Ascending aorta (tissue), 2 donors: ENCODE measurements at places on chromosomes 13 and 19. TPM values are rescaled to one million over a fixed set of nuclear protein-coding genes. Genes with fewer than 3 reads are reported as not detected.

DNA sequence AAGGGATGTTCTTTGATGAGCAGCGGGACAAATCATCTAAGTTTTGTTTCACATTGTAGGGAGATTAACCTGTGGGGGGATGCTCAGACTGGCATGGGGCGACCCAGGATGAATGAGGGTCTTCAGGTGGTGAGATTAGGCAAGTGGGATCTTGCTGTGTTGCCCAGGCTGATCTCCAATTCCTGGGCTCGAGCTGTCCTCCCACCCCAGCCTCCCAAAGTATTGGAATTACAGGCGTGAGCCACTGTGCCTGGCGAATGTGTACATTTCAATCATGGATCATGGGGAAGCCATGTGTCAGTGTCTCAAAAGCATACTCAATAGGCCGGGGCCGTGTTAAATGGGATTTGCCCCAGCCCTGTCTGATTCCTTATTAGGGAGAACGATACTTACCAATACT lies 8.1 kb downstream of the SLC25A42 start:
- no peak overlapping the region for H3K27ac ChIP-seq
- no peak overlapping the region for H3K4me3 ChIP-seq
- DNase-seq: no peak
- H3K4me1 ChIP-seq: no peaks in the 10 kb centered on the region
- H3K36me3 ChIP-seq: no peaks in the 10 kb centered on the region

GRCh38 chr19:46049597-46049996 lies 8.8 kb upstream of the IGFL4 start:
- H3K36me3 ChIP-seq: no peaks in the 10 kb centered on the region
- no peak overlapping the region for H3K4me3 ChIP-seq
- no peaks in the 10 kb centered on the region for H3K4me1 ChIP-seq
- no peak overlapping the region for H3K27ac ChIP-seq

GRCh38 chr13:110361365-110361911 lies 54.4 kb downstream of the COL4A2 start:
- H3K27ac ChIP-seq: peak overlapping the region; percentile 81
- no peak overlapping the region for H3K4me3 ChIP-seq
- peak; percentile 97 for DNase-seq
- no peaks in the 10 kb centered on the region for H3K27me3 ChIP-seq

GRCh38 chr19:5967994-5968430 lies 9.9 kb downstream of the RANBP3 start:
- H3K4me1 ChIP-seq: no peaks in the 10 kb centered on the region
- H3K27ac ChIP-seq: peak overlapping the region; percentile 48
- H3K27me3 ChIP-seq: no peaks in the 10 kb centered on the region

- no peak overlapping the region for H3K4me3 ChIP-seq
- peaks cover 30% of the 10 kb centered on the region for H3K27me3 ChIP-seq
- DNase-seq: no peak
- H3K36me3 ChIP-seq: no peaks in the 10 kb centered on the region
These were observed 19.2 kb downstream of the C19orf81 start for GRCh38 chr19:50668416-50668815.

DNA sequence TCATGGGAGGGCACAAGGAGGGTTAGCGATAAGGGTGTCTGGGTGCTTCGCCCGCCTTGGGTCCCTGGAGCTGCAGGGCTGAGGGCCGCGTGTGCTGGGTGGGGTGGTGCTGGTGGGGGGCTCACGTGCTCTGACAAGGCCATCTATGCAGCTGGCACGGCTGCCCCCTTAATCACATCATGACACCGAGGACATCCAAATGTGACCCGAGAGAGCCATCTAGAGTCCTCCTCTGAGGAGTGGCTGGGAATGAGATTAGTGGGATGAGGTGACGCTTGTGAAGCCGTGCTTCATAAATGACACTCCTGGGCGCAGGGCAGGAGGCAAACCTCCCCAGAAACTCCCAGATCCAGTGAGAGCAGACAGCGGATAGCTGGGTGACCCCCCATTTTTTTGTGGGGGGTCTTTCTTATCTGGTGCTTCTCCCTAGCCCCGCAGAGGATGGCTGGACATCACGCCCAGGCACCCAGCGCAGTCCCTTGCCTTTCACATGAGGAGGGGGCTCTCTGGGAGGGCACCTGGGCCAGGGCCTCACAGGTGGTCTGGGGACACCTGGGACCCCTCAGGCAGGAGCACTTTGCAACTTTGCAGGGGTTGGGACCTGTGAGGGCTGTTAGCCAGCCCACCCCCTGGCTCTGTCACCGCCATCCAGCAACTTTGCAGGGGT lies 6.6 kb downstream of the FZR1 start:
- no peaks in the 10 kb centered on the region for H3K36me3 ChIP-seq
- H3K27me3 ChIP-seq: no peaks in the 10 kb centered on the region
- DNase-seq: no peak
- H3K4me3 ChIP-seq: no peak overlapping the region
- H3K27ac ChIP-seq: no peak overlapping the region

- H3K4me3 ChIP-seq: no peak overlapping the region
- H3K36me3 ChIP-seq: peaks cover 23% of the 10 kb centered on the region
- H3K27ac ChIP-seq: no peak overlapping the region
- no peaks in the 10 kb centered on the region for H3K4me1 ChIP-seq
- DNase-seq: no peak
These were observed 54.1 kb upstream of the MLNR start for GRCh38 chr13:49165798-49166752.

- no peak overlapping the region for H3K4me3 ChIP-seq
- H3K36me3 ChIP-seq: peaks cover 64% of the 10 kb centered on the region
- no peak overlapping the region for H3K27ac ChIP-seq
- no peak for DNase-seq
- no peaks in the 10 kb centered on the region for H3K27me3 ChIP-seq
- peaks cover 12% of the 10 kb centered on the region for H3K4me1 ChIP-seq
These were observed 6.1 kb upstream of the ECH1 start for GRCh38 chr19:38837656-38838121.

DNA sequence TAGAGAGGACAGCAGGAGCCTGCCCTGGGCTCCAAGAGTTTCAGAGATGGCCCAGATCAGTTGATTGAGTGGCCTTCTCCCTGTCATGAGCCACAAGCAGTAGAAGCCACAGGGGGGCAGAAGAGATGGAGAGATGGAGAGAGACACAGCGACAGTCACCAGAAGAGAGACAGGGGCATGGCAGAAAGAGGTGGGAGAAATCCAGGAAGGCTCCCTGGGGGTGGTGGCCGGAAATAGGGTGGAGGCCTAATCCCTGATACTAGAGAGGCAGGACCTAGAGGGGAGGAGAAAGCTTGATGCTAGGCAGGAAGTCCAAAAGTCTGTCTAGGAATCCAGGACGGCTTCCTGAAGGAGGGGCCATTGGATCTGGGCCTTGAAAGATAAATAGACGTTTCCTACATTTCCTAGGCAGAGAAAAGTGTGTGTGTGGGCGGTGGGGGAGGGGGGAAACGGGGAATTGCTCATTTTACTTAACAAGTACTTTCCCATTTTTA lies 9.6 kb upstream of the TPM4 start:
- H3K36me3 ChIP-seq: peaks cover 3% of the 10 kb centered on the region
- no peaks in the 10 kb centered on the region for H3K27me3 ChIP-seq
- peak overlapping the region; percentile 100 for H3K27ac ChIP-seq
- DNase-seq: no peak
- H3K4me1 ChIP-seq: peaks cover 7% of the 10 kb centered on the region
- H3K4me3 ChIP-seq: no peak overlapping the region

GRCh38 chr19:47480658-47481057 lies 3.4 kb downstream of the KPTN start:
- H3K27ac ChIP-seq: no peak overlapping the region
- no peak overlapping the region for H3K4me3 ChIP-seq
- H3K4me1 ChIP-seq: peaks cover 8% of the 10 kb centered on the region
- no peaks in the 10 kb centered on the region for H3K27me3 ChIP-seq

DNA sequence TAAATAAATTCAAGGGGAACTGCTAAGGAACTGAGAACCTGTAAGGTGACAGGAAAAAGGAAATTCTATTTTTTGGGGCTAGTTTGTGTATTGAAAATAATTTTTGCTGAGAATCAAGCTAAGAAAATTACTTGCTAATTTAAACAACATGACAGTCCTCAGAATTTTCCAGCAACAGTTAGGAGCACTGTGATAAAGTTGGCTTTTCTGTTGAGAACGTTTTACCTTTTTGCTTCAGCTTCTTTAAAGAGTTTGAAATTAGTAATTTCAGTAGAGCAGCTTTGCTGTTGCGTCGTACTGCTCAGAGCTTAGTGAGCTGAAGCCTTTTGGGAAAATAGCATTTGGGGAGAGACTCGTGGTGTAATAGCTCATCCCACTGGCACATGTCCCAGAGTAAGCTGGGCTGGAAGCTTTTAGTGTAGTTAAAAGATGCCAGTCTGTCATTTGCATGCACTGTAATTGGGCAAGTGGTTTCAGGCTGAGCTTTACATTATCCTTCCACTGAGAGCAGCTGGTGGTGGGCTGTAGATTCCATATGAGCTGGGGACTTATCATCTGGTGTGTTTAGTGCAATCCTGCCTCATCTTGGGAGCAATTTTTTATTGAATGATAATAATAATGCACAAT lies 69.8 kb downstream of the LRCH1 start:
- H3K27me3 ChIP-seq: no peaks in the 10 kb centered on the region
- no peak for DNase-seq
- peaks cover 45% of the 10 kb centered on the region for H3K4me1 ChIP-seq
- H3K27ac ChIP-seq: no peak overlapping the region
- H3K4me3 ChIP-seq: no peak overlapping the region

CPT1C gene
- 12.3 TPM for total RNA-seq
